Dermis microvascular lymphatic vessel endothelial cell (primary cell): ENCODE measurements at places on chromosomes 7 and 10. TPM values are rescaled to one million over a fixed set of nuclear protein-coding genes. Genes with fewer than 3 reads are reported as not detected.
A peak's percentile ranks its signal among the peaks of the same experiment; 100 is the strongest.

Gene WDFY4
- total RNA-seq: under 0.01 and 0.25 TPM in 2 replicates

Gene CFAP70
- 0.13 and 0.26 TPM in 2 replicates for total RNA-seq

Gene ASIC3
- under 0.01 and 0.13 TPM in 2 replicates for total RNA-seq

Gene CPN1
- total RNA-seq: not detected in 2 replicates

Gene ARL3
- total RNA-seq: 3.2 and 4.4 TPM in 2 replicates

Gene CNPY1
- not detected in 2 replicates for total RNA-seq

Gene TBX20
- total RNA-seq: 0.13 TPM in 1 of 2 replicates, not detected in the other

Gene CYP2C19
- not detected in 2 replicates for total RNA-seq

Gene PAX2
- total RNA-seq: not detected in 2 replicates

Gene HOXA10
- 0.90 and 2.3 TPM in 2 replicates for total RNA-seq

Gene ALOX5
- not detected in 2 replicates for total RNA-seq

Gene TIMM23B
- 7.1 and 9.4 TPM in 2 replicates for total RNA-seq

Gene EPHA1
- total RNA-seq: under 0.01 TPM in 1 of 2 replicates, not detected in the other

DNA sequence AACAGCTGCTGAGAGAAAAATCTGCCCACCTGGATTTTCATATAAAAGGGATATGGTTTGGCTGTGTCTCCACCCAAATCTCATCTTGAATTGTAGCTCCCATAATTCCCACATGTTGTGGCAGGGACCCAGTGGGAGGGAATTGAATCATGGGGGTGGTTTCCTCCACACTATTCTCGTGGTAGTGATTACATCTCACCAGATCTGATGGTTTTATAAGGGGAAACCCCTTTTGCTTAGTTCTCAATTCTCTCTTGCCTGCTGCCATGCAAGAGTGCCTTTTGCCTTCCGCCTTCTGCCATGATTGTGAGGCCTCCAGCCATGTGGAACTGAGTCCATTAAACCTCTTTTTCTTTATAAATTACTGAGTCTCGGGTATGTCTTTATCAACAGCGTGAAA lies 20.8 kb upstream of the MKI67 start:
- DNase-seq: no peak

DNA sequence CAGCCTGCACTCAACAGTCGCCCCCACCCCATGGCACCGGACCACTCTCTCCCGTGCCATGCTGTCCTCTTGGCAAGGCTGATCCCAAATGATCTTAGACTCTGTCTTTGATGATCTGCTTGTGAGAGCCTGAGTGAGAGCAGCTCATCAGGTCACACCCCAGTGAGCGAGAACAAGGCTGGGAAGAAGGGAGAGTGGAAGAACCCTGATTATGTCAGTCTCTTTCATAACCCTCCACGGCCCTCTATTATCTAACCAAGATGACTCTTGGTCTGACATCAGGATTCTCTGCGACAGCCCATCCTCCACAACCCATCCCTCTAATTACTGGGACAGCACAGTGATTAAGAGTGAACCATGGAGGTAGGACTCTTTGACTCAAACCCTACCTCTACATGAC lies 53.1 kb upstream of the C7orf33 start:
- no peak for DNase-seq

GRCh38 chr7:17679458-17679857 lies 260.8 kb downstream of the SNX13 start:
- DNase-seq: no peak

DNA sequence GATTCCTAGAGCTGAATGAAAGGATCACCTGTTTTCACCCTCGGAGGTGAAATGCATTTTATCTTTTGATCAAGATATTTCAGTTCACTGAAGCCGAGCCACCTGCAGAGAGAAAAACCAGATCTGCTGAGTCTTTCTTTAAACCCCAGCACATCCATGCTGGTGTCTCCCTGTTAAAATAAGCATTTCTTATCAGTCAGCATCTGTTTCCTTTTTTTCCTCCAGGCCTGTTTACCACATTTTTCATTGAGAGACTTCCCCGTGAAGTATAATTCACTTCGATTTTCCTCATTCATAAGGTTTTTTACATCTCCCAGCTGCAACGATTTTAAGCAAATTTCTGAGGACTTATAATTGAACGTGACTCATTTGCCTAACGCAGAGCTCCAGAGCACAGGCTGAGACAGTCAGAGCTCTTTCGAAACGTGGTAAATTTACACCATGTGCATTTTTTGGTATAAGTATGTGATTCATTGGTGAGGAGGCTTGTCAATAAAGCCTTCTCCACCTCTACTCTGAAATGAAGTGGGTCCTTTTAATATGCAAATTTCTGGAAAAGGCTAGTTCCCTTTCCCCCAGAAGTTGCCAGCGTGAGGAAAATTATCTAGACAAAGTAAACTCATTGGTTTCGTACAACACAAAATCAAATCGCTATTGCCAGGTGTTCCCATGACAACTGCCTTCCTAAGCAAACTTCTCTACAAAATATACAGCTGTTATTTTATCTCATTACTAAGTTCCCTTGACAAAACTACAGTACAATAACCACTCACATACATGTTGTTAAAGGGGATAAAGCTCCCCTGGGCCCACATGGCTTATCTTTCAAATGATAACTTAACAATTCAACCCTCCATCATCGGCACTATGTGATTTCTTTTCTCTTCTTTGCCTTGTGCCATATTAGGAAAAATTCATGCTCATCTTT lies 374.8 kb upstream of the AKR1E2 start:
- peak; percentile 85 for DNase-seq

GRCh38 chr7:69823151-69823744 lies 225.0 kb downstream of the AUTS2 start:
- DNase-seq: no peak

GRCh38 chr10:12279281-12279680 lies 70.1 kb upstream of the CAMK1D start:
- no peak for DNase-seq

- no peak for DNase-seq
Measured at GRCh38 chr7:71157757-71158156, 25.8 kb downstream of the GALNT17 start.

DNA sequence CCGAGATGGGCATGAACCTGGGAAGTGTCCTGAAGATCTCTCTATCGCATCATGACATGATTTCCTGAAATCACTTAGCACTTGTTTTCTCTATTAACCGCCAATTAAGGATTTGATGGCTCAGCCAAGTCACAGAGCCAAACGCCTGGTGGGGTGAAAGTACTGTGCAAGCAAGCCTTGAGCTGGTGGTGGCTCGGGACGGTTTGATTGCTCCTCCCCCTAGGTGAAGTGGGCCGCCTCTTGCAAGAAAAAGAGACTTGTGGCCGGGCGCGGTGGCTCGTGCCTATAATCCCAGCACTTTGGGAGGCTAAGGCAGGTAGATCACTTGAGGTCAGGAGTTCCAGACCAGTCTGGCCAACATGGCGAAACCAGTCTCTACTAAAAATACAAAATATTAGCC lies 50.3 kb downstream of the COL26A1 start:
- DNase-seq: no peak

DNA sequence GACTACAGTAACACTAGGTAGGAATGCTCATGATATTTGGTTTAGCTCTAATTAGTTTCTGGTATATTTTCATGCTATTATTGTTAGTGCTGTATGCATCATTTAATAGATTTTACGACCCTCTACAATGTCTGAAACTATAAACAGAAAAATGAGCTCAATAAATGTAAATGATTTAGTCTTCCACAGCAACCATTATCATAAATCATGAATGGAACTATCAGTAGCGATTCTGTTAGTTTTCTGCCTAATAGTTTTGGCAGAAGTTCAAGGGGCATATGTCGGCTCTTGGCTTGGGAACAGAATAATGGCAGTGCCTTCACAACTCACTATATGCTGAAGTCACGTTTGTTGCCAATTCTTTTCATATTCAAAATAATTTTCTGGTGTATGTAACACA lies 494.8 kb downstream of the PARD3 start:
- DNase-seq: no peak

GRCh38 chr7:113179313-113179712 lies 61.0 kb upstream of the SMIM30 start:
- DNase-seq: no peak

DNA sequence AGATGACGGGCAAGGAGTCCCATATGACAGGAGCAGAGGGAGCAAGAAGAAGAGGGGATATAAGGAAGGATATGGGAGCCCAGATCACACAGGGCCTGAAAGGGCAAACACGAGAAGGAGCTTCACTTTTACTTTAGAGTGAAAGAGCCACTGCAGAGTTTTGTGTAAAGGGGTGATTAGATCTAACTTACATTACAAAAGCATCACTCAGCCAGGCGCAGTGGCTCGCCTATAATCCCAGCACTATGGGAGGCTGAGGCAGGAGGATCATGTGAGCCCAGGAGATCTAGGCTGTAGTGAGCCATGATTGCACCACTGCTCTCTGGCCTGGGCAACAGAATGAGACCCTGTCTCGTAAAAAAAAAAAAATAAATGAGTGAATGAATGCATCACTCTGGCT lies 91.1 kb downstream of the MPP7 start:
- no peak for DNase-seq

DNA sequence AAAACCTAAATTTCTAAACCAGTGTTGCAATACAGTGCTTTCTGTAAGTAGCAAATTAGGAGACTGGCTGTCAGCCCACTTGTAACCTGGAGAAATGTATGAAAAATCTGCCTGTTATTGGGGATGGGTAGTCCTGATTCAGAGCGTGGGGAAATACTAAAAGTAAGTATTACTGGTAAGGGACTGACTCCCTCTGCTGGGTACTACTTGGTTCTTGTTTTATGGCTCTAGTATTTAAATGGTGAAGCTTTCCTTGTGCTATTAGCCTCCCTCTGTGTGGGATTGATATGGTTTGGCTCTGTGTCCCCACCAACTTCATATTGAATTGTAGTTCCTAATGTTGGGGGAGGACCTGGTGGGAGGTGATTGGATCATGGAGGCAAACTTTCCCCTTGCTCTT lies 886.1 kb downstream of the SORCS1 start:
- DNase-seq: no peak

DNA sequence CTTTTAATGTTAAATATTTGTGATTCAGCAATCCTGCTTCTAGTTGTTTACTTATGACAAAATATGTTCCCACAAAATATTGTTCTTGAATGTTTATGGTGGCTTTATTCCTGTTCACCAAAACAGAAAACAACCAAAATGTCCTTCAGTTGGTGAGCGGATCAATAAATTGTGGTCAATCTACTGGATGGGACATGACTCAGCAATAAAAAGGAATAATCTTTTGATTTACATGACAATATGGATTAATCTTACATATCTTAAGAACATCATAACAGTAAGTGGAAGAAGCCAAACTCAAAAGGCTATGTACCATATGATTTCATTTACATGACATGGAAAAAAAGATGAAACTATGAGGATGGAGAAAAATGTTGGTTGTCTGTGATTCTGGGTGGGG lies 691.3 kb upstream of the GHITM start:
- no peak for DNase-seq
